Sigmoid colon (tissue), 7 donors: ENCODE measurements at places on chromosomes 3 and 15. TPM values are rescaled to one million over a fixed set of nuclear protein-coding genes. Genes with fewer than 3 reads are reported as not detected.

DNA sequence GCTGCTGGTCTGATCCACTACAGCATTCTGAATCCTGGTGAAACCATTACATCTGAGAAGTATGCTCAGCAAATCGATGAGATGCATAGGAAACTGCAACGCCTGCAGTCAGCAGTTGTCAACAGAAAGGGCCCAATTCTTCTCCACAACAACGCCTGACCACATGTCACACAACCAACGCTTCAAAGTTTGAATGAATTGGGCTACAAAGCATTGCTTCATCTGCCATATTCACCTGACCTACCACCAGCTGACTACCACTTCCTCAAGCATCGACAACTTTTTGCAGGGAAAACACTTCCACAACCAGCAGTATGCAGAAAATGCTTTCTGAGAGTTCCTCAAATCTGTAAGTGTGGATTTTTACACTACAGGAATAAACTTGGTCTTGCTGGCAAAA is 54.7 kb upstream of the C2CD4B start:
- no peaks in the 10 kb centered on the region for H3K27me3 ChIP-seq
- no peak for DNase-seq
- no peak overlapping the region for H3K27ac ChIP-seq
- H3K4me3 ChIP-seq: no peak overlapping the region
- H3K4me1 ChIP-seq: no peaks in the 10 kb centered on the region

- peak overlapping the region; percentile 95 for H3K4me3 ChIP-seq
- H3K4me1 ChIP-seq: no peaks in the 10 kb centered on the region
- H3K36me3 ChIP-seq: peaks cover 15% of the 10 kb centered on the region
- no peaks in the 10 kb centered on the region for H3K27me3 ChIP-seq
Observed at GRCh38 chr3:88059380-88060170, 520 bp downstream of the ZNF654 start.

GRCh38 chr3:107452436-107452835 is 70.3 kb upstream of the BBX start:
- H3K27ac ChIP-seq: no peak overlapping the region
- no peaks in the 10 kb centered on the region for H3K4me1 ChIP-seq
- H3K27me3 ChIP-seq: no peaks in the 10 kb centered on the region
- H3K36me3 ChIP-seq: no peaks in the 10 kb centered on the region
- DNase-seq: no peak
- H3K4me3 ChIP-seq: no peak overlapping the region

DNA sequence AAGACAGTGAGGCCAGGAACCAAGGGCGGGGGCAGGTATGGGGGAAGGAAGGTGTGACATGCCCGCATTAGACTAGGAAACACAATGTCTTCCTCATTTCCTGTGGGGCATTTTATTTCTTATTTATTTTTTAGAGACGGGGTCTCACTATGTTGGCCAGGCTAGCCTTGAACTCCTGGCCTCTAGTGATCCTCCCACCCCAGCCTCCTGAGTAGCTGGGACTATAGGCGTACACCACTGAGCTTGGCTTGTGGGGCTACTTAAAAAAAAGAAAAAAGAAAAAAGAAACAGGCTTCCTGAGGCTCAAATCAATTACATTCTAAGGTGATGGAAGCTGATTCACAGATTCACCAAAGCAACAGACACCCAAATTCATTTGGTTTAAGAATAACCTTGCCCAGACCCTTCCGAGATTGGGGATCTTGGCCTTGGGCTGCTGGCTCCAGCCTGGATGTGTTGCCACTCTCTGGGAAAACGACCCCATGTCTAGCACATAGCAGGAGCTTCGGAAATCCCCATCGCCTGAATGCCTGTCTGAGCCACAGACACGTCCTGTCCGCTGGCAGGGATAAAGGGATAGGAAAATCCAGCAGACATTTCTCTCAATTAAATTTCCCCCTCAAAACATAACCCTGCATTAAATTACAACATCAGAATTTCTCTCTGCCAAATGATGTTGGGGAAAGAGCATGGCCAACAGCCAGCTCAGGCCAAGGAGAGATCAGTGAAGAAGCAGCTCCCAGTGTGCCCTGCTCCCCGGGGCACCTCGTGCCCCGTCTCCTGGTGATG is 13.0 kb downstream of the CPN2 start:
- H3K27me3 ChIP-seq: no peaks in the 10 kb centered on the region
- no peaks in the 10 kb centered on the region for H3K36me3 ChIP-seq
- no peak for DNase-seq
- no peak overlapping the region for H3K4me3 ChIP-seq
- no peak overlapping the region for H3K27ac ChIP-seq

- peaks cover 39% of the 10 kb centered on the region for H3K27me3 ChIP-seq
- DNase-seq: no peak
- peak overlapping the region; percentile 42 for H3K4me3 ChIP-seq
- H3K36me3 ChIP-seq: no peaks in the 10 kb centered on the region
- H3K27ac ChIP-seq: no peak overlapping the region
- H3K4me1 ChIP-seq: peaks cover 20% of the 10 kb centered on the region
Observed at GRCh38 chr15:26771578-26772153, 1.2 kb downstream of the GABRB3 start.

DNA sequence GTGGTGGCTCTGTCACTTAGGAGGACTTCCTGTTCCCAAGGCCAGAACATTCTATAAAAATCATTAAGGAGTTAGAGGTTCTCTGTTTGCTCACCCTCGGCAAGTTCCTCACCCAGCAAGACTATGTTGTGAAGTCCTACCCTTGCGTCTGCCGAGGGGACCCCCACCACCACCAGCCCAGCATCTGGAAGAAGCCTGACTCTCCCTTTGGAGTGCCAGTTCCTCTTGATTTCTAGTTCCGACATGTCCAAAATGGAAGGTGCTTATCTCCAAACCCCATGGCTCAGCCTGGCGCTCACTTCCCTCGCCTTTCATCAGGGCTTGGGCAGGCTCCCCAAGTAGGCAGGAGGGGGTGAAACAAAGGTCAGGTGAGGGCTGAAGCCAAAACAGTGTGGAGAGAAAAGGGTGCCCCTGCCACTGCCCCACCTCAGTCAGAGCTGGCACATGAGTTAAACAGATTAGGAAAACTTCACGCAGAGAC is 41.0 kb downstream of the BHLHE40 start:
- H3K27me3 ChIP-seq: no peaks in the 10 kb centered on the region
- no peak for DNase-seq
- no peak overlapping the region for H3K4me3 ChIP-seq
- no peaks in the 10 kb centered on the region for H3K36me3 ChIP-seq
- H3K4me1 ChIP-seq: peaks cover 8% of the 10 kb centered on the region
- H3K27ac ChIP-seq: no peak overlapping the region

DNA sequence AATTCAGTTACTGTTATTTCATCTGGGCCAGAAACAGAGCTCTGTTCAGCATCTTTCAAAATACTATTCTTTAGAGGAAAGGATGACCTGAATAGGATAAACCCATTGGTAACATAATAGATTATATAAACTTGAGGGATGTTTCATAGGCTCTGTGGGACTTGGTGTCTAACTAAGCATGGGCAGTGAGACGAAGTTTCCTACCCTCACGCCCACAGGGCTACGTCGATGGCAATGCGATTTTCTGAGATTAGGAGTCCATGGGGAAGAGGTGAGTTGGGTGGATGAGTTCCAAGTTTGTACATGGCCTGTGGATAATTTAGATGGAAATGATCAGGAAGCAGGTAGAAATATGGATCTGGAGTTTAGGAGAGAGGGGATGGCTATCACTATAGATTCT is 115.2 kb upstream of the TBL1XR1 start:
- H3K27ac ChIP-seq: no peak overlapping the region
- H3K27me3 ChIP-seq: no peaks in the 10 kb centered on the region
- no peaks in the 10 kb centered on the region for H3K36me3 ChIP-seq
- no peak for DNase-seq
- no peak overlapping the region for H3K4me3 ChIP-seq

Gene CCR3
- 0.04 TPM for polyA plus RNA-seq
